ENCODE measurements at places on chromosomes 3 and 15. TPM values are rescaled to one million over a fixed set of nuclear protein-coding genes. Genes with fewer than 3 reads are reported as not detected.

GRCh38 chr15:69794645-69795469, 302.9 kb downstream of the TLE3 start:
- peak; percentile 45 for DNase-seq

- no peak for DNase-seq
Observed at GRCh38 chr3:189630767-189631372, 319 bp upstream of the TP63 start.

DNA sequence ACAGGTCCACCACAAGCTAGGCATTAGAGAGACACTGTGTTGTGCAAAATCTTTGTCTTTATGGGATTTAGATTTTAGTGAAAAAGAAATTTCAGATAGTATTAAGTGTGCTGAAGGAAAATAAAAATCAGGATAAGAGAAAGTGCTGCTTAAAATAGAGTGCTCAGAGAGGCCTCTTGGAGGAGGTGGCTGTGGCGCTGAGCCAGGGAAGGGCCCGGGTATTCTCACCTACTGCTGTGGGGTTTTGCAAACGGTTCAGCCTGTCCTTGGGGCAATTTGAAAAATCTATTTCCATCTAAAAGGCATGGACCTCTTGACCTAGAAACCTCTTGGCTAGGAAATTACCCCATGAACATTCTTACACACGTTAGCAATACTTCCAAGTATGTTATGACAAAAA, 267.7 kb downstream of the TJP1 start:
- DNase-seq = no peak

GRCh38 chr15:99734575-99734974, 1.3 kb upstream of the LYSMD4 start:
- DNase-seq = no peak

DNA sequence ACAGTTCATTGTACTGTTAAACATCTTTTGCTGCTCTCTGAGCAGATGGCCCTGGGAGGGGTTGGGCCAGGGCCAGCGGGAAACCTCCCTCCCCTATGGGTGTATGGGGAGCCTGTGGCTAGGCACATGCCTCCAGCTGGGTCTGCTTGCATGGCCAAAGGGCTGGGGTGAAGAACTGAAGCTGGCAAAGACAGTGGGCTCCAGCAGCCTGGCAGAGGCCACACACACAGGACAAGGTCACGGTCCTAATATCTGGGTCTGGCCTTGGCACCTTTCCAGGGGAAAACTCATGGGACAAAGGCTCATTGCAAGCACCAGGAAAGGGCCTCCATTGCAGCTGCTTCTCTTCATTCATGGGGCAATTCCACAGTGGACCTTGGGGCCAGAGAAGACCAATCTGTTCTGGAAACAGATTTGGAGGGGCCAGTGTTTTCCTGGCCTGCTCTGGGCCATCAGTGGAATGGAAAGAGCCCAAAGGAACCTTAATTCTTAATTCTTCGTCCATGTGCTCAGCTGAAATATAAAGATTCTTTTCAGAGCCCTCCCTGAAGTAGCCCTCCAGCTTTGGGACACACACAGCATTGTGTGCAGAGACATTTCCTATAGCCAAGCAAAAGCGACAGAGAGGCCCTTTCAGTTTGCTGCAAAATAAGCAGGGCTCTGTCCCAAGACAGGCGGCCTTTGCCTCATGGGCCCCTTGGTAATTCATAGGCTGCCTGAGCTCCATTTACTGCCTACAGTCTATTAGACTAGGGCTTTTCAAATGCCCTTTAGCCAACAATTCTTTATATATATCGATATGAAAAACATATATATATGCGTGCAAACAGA, 11.3 kb upstream of the LIMD1 start:
- peak; percentile 75 for DNase-seq

DNA sequence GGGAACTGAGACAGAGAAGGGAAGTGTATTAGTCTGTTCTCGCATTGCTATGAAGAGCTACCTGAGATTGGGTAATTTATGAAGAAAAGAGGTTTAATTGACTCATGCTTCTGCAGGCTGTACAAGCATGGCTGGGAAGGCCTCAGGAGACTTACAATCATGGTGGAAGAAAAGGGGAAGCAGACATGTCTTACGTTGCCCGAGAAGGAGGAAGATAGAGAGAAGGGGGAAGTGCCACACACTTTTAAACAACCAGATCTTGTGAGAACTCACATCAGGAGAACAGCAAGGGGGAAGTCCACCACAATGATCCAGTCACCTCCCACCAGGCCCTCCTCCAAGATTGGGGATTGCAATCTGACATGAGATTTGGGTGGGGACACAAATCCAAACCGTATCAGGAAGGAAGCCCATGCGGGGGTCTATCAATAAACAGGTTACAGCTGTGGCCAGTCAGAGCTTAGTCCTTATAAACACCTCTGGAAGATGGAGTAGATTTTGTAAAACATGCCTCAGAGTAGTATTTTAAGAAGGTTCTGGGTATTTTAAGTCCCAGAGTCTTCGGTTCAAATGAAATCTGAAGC, 153.9 kb downstream of the GHSR start:
- DNase-seq = no peak

GRCh38 chr15:41417418-41418195, 712 bp downstream of the RTF1 start:
- DNase-seq = peak; percentile 50

GRCh38 chr3:44966795-44967278, 9.1 kb downstream of the ZDHHC3 start:
- no peak for DNase-seq

- DNase-seq = no peak
Observed at GRCh38 chr3:112745567-112746248, 101.0 kb downstream of the CD200R1L start.

DNA sequence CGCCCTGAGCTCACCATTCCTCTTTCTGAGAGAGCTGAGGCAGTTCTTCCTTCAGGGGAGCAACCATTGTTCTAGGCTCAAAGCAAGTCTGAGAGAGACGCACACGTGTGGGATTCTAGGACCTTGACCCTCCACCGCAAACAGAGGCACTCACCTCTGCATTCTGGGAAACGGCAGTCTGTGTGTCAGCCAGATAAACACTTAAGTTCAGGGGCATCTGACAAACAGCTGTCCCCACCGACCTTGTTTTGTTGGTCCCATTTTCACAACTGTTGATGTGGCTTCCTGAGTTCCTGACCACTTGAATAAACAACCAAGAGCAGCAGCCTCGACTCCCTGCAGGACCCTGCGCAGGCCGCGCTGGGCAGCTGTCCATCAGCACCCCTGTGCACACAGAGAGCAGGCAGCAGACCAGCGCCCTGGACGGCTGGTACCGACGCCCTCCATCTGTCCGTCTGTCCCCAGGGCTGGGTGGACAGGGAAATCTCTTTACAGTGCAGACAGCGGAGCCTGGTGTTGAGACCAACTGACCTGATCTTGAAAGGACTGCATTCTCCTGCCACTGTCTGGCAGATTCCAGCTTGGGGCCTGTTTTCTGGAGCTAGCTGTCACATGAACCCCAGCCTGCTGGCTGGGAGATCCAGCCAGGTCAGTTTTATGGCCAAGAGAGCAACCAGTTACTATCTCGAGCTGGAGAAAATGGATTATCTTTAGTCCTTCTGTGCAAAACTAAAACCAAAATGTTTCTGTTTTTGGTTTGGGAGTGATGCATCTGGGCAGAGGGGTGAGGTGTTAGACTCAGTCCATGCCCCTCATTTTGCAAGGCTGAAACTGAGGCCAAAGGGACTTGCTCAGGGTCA, 64.2 kb downstream of the FAM43A start:
- DNase-seq = no peak

DNA sequence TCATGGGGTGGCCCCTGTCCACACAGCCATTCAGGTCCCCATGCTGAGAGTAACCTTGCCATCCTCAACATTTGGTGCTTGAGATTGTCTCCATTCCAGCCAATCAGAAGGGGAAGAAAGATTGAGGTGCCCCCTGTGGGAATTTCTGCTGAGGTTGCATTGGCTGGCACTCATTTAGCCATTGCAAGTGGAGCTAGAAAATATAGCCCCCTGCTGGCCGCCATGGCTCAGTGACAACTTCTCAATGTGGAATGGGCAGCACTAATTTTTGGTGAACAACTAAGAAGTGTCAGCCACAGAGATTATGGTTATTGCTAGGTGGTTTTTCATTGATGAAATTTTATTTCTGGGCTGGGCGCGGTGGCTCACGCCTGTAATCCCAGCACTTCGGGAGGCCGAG, 22.0 kb downstream of the COL6A6 start:
- DNase-seq = no peak

- DNase-seq = no peak
Observed at GRCh38 chr3:122025296-122025695, 3.2 kb upstream of the ILDR1 start.

GRCh38 chr3:136385457-136385856, 135.3 kb downstream of the PCCB start:
- DNase-seq = no peak

DNA sequence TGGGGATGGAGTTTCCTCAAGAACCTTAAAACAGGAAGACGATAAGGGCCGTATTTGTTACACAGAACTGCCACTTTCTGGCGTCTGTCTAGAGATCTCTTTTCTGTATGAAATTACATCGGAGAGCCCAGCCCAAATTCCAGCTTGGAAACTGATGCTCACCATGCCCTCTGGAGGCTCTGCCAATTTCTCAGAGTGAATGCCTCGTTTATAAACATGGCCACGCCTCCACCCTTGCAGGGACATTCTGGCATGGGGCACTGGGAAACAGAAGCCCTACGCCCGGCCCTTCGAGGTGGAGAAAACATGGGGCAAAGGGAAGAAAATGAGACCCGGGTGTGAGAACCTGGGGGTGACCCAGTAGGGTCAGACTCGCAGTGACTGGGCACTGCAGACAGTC, 53.4 kb upstream of the SEC13 start:
- DNase-seq = no peak

DNA sequence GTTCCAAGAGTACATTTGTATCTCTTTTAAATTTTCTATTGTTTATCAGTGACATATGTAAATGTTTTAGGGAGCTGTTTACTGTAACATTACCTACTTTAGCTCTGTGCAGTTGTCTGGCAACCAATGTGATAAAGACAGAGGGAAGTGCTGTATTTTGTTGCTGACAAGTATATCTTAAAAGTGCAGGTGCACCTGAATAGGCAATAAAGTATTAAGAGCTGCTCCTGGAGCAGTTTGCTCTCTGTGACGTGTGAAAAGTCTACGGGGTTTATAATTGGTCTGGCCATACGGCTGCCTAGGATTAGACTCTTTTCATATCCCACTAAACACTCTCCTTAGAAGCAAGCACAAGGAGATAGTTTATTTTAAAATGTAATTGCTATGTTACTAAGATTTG, 178.3 kb downstream of the IGF1R start:
- no peak for DNase-seq

DNA sequence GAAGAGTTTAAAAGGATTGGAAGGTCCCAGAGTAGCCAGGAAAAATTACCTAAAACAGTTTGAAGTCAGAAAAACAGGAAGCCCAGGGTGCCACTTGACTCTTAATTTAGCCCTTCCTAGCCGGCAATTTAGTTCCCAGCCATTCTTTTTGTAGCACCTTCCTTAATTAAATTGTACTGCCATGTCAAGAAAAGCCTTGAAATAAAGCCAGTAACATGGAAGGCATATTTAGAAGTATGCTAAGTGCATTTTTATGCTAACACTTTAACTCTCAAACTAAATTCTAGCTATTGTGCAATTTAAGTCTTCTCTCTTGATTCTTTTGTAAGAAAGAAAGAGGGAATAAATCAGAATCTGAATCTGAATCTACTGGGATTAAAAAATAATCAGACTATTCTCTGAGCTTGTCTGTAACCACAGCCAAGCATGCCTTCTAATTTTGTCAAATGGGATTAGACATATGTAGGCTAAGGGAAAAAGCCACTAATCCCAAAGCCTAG, 43.2 kb downstream of the MAP3K13 start:
- DNase-seq = no peak

DNA sequence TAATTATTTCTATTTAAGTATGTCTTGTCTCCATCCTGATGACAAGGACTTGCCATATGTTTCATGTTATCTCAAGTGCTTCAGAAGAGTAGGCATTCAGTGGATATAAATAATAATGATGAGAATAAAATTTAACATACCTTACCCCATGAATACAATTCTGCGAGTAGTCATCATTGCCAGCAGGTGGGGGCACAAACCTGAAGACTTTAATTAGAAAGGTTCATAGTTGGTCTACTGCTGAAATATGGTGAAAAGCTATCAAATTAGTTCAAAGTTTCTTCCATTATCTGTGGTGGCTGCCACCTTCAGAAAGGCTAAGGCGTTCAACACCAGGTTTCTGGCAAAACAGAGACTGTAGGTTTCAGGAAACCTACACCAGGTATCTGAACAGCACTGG, 100.9 kb downstream of the P3H2 start:
- no peak for DNase-seq

GRCh38 chr15:27094235-27094634, 123.3 kb downstream of the GABRG3 start:
- no peak for DNase-seq

DNA sequence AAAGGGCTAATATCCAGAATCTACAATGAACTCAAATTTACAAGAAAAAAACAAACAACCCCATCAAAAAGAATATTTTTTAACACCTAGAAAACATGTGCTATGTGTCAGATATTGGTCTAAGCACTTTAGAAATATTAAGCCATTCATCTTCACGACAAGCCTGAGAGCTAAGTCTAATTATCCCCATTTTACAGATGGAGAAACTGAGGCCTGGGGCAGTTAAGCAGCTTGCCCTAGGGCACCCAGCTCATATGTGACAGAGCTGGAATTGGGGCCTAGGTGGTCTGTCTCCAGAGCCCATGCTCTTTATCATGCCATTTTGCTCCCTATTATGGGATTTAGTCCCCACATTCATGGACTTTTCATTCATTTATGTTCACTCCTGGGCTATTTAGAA, 92.8 kb downstream of the CYP19A1 start:
- no peak for DNase-seq

GRCh38 chr3:122315619-122316018, 9.4 kb upstream of the CSTA start:
- no peak for DNase-seq

ILDR1 gene
- total RNA-seq = not detected

EPHA6 gene
- not detected for total RNA-seq

INKA1 gene
- 2.2 TPM for total RNA-seq

CCRL2 gene
- 1.8 TPM for total RNA-seq

ADAMTS17 gene
- total RNA-seq = 93.0 TPM

RASL12 gene
- total RNA-seq = 6.3 TPM

GRAMD1C gene
- 0.62 TPM for total RNA-seq

SPINT1 gene
- total RNA-seq = 0.54 TPM

CCR9 gene
- not detected for total RNA-seq

GABRA5 gene
- not detected for total RNA-seq

SKOR1 gene
- total RNA-seq = 0.13 TPM

CRELD1 gene
- total RNA-seq = 46.9 TPM

SI gene
- not detected for total RNA-seq
